ENCODE measurements at places on chromosomes 2 and 18.
A peak's percentile ranks its signal among the peaks of the same experiment; 100 is the strongest.

GRCh38 chr2:53941749-53942148, 29.0 kb downstream of the PSME4 start:
- DNase-seq: no peak

DNA sequence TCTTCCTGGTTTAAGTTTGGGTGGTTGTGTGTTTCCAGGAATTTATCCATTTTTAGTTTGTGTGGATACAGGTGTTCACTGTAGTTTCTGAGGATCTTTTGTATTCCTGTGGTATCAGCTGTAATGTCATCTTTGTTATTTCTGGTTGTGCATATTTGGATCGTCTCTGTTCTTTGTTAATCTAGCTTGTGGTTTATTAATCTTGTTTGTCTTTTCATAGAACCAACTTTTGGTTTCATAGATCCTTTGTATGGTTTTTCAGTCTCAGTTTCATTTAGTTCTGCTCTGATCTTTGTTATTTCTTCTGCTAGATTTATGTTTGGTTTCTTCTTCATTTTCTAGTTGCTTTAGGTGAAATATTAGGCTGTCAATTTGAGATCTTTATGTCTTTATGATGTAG, 202.4 kb upstream of the ZSWIM2 start:
- no peak for DNase-seq

GRCh38 chr18:9575558-9575957, 38.8 kb downstream of the PPP4R1 start:
- peak; percentile 82 for DNase-seq

DNA sequence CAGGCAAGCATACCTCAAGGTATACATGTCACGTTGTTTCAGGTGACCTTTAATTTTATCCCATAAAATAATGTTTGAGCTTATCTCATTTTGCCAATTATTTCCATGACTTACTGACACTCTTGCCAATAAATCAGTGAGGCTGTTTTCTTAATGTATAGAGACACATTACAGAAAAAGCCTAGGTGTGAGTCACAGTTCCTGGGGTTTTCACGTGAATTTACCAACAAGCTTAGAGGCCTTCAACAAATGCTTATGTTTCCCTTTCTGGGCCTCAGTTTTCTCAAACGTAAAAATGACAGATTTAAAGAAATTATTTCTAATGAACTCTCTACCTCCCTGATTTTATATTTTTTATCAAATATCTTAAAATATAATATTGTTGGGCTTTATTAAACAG, 517.5 kb upstream of the SPHKAP start:
- no peak for DNase-seq

GRCh38 chr2:152925547-152926448, 207.4 kb downstream of the ARL6IP6 start:
- DNase-seq: peak; percentile 48

DNA sequence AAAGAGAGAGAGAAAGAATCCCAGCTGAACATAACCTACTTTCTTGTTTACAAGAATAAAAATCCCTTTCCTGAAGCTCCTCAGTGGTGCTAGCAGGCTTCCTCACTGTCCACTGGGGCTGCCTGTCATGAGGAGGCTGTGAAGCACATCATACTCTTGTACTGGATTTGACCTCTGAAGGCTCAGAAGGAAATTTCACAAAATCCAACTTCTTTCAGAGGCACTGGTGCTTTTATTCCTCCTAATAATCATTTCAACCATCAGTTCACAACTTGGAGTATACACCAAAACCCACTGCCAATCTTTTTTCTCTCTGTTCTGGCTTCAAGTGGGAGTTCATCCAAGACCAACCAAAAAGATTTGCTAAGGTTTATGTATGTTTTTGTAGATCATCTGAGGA, 48.5 kb downstream of the TMX3 start:
- DNase-seq: no peak

DNA sequence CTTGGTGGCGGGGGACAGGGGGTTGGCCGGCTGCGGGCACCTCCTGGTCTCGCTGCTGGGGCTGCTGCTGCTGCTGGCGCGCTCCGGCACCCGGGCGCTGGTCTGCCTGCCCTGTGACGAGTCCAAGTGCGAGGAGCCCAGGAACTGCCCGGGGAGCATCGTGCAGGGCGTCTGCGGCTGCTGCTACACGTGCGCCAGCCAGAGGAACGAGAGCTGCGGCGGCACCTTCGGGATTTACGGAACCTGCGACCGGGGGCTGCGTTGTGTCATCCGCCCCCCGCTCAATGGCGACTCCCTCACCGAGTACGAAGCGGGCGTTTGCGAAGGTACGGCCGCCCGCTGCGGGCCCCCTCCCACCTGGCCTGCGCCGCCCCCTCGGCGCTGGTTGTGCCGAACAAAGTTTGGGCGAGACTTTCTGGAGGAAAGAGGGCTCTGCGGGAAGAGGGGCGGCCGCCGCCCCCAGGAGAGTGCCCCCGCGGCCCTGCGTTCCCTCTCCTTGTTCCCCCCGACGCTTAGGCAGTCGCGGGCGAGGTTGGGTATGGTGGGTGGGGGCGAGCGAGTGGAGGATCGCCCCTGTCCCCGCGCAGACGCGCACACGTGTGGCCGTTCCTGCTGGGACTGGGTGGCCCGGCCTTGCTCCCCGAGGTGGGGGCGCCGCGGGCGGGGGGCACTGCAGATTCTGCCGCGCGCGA, 866 bp downstream of the CRIM1 start:
- DNase-seq: no peak

- no peak for DNase-seq
These were observed 18.0 kb downstream of the LRPPRC start for GRCh38 chr2:43977677-43978375.

- no peak for DNase-seq
These were observed 16.0 kb upstream of the SERPINE2 start for GRCh38 chr2:224055101-224055500.

DNA sequence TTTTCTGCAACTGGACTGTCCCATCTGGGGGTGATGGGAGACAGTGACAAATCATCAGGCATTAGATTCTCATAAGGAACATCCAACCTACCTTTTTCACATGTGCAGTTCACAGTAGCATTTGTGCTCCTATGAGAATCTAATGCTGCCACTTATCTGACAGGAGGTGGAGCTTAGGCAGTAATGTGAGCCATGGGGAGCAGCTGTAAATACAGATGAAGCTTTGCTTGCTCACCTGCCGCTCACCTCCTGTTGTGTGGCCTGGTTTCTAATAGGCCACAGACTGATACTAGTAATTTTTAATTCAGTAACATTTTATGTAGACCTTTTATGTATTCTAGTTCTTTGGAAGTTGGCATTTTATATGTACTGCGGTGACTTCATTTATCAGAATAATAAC, 180.1 kb upstream of the SPOPL start:
- DNase-seq: no peak

- DNase-seq: no peak
These were observed 13.8 kb downstream of the RFTN2 start for GRCh38 chr2:197661626-197662025.

- no peak for DNase-seq
These were observed 173.7 kb downstream of the ASXL3 start for GRCh38 chr18:33751613-33752221.

Data from hematopoietic multipotent progenitor cell treated with erythropoietin and hydrocortisone succinate and interleukin-3 and kit ligand, for 17 days (in vitro differentiated cells).